CD4-positive, alpha-beta memory T cell (primary cell): ENCODE measurements at places on chromosomes 13 and 19. TPM values are rescaled to one million over a fixed set of nuclear protein-coding genes. Genes with fewer than 3 reads are reported as not detected.

Gene NUFIP1
- 3.8 TPM for polyA plus RNA-seq

Gene JUNB
- 3,132 TPM for polyA plus RNA-seq

Gene ZNF729
- polyA plus RNA-seq: not detected

Gene TYROBP
- polyA plus RNA-seq: 2.3 TPM

Gene ELL
- 6.5 TPM for polyA plus RNA-seq

Gene RDH8
- not detected for polyA plus RNA-seq

Gene KIR2DL3
- not detected for polyA plus RNA-seq

Gene BCAM
- polyA plus RNA-seq: not detected

Gene GRAMD1A
- 55.4 TPM for polyA plus RNA-seq

Gene CATSPERD
- not detected for polyA plus RNA-seq

Gene HSH2D
- 12.6 TPM for polyA plus RNA-seq

Gene TSHZ3
- 0.57 TPM for polyA plus RNA-seq

Gene APOC4
- not detected for polyA plus RNA-seq

Gene UBE2L5
- polyA plus RNA-seq: not detected

Gene CCL25
- not detected for polyA plus RNA-seq

Gene LGI4
- polyA plus RNA-seq: not detected

Gene C13orf42
- polyA plus RNA-seq: not detected

Gene PDCD2L
- polyA plus RNA-seq: 11.4 TPM

Gene IGSF23
- polyA plus RNA-seq: not detected

Gene RNASEH2A
- 16.9 TPM for polyA plus RNA-seq
